NCI-H1694 (cell line): ENCODE measurements at places on chromosomes 6 and 20.

GRCh38 chr6:39617026-39617425 is 108.2 kb downstream of the KIF6 start:
- no peak for DNase-seq

DNA sequence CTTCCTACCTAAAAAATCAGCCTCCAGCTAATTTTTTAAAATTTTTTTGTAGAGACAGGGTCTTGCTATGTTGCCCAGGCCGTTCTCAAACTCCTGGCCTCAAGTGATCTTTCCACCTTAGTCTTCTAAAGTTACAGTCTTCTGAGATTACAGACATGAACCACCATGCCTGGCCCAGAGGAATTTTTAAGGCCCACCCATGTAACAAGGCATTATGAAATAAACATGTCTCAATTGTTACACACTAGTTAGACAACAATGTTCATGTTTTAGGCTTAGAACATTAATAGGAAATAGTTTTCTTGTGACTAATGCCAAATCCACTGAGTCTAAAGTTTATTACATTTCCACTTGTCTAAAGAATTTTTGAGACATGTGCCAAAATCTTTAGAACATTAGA is 221.2 kb downstream of the LAMA2 start:
- no peak for DNase-seq

DNA sequence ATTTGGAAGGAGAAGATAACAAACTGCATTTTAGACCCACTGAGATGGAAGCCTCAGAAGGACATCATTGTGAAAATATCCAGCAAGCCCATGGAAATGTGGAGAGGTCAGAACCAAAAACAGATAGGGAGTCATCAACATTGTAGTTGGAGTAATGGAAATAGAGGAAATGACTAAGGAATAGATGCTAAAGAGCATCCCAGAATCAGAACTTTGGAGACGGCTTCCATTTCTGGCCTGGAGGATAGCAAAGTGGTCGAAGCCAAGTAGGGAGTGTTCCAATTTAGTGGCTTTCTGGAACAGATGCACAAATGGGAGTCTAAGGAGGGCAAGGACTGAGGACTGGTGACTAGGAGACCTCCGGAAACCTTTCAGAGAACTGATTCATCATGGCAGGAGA is 3.6 kb downstream of the BEND6 start:
- no peak for DNase-seq

DNA sequence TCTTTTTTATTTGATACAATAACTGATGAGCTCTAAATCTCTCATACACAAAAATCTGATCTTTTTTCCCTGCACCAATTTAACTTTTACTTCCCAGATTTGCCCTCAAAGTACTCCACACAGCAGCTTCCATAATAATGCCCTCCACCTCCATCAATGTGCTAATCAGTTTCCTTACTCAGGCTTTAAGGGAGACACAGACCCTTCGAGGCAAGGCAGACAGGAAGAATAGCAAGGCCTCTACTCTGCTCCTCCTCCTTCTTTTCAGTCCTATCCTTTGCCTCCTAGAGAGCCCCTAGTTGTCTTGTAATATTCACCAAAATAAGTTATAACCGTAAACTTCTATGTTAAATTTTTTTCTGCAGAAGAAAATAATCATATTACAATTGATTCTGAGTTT is 444.9 kb upstream of the RNF217 start:
- no peak for DNase-seq

DNA sequence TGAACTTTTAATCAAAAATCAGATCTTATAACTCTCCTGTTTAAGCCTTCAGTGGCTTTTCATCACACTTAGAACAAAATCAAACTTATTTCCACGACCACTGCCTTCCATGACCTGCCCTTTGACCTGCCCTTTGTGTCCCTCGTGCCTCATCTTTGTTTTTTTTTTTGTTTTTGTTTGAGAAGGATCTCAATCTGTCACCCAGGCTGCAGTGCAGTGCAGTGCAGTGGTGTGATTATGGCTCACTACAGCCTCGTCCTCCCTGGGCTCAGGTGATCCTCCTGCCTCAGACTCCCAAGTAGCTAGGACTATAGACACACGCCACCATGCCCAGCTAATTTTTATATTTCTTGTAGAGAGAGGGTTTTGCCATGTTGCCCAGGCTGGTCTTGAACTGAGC is 86.8 kb downstream of the CNBD2 start:
- no peak for DNase-seq

GRCh38 chr6:157785636-157786035 is 37.4 kb upstream of the SNX9 start:
- no peak for DNase-seq

- no peak for DNase-seq
Measured at GRCh38 chr20:64039293-64040160, 3.5 kb downstream of the C20orf204 start.

- no peak for DNase-seq
Measured at GRCh38 chr20:50729901-50730764, 1.2 kb upstream of the PARD6B start.
